NCI-H1436 (cell line): ENCODE measurements at places on chromosomes 6 and 20.

GRCh38 chr20:675453-676314, at the start of gene SCRT2:
SCRT2 (minus strand) TSS chr20:675802; CDS start chr20:675601, 201 bp downstream.
- DNase-seq, result no peak

DNA sequence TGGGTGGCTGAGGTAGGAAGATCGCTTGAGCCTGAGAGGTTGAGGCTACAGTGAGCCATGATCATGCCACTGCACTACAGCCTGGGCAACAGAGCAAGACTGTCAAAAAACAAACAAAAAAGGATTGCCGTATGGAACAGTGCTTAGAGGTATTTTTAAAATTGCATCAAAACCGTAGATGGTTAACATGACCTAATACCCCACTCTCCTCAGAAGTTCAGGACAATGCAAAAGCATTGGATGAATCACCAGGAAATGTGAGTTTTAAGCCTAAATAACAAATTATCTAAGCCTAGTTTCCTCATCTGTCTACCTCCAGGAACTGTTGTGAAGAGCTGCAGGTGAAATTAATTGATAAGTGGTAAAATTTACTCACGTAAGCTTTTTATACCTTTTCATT, 123.8 kb upstream of the ID4 start:
- no peak for DNase-seq

GRCh38 chr6:144179828-144180227, 29.5 kb downstream of the STX11 start:
- no peak for DNase-seq

- DNase-seq, result no peak
Observed at GRCh38 chr20:57211908-57212533, 54.4 kb downstream of the BMP7 start.

DNA sequence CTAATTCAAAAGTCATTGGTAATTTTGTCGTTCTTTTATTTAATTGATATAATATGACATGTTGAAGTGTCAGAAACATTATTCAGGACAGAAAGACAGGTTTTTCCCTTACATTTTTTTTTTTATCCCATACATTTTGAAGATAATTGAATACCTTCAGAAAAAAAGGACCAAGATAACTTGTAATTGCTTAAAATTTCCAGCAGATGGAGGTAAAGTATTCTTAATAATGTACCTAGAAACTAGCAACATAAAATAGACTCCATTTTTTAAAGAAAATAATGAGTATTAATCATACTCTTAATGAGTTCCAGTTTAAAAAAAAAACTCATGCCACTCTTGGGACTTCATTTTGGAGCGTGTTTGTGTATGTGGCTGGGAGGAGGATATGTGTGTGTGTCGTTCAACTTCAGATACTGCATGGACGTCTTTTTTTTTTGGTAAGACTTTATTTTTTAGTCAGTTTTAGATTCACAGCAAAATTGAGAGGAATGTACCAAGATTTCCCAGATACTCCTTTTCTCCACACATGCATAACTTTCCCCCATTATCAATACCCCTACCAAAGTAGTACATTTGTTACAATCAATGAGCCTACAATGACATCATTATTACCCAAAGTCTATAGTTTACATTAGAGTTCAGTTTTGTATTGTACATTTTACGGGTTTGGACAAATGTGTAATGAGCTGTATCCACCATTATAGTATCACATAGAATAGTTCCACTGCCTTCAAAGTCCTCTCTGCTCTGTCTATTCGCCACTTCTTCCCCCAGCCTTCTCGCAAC, 79.4 kb downstream of the ROS1 start:
- DNase-seq, result no peak

DNA sequence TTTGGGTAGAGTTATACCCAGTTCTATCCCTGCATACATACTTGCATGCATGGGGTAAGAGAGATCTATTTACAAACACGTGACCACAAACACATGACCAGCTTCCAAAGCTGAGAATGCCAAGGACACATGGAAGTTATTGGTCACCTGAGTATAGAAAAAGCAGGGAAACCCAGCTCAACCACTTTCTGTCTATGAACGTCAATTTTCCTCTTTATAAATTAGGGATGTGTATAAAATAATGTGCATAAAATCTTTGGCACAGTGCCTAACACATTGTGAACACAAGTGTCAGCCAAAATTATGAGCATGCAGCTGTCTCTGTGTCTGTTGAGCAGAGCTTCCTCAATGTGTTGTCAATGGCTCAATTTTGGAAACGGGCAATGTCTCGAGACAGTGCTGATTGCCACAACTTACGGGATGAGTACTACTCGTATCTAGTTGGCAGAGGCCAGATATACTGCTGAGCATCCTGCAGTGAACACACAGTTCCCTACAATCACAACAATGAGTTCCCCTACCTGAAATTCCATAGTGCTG, 44.9 kb downstream of the TPD52L1 start:
- DNase-seq, result no peak

DNA sequence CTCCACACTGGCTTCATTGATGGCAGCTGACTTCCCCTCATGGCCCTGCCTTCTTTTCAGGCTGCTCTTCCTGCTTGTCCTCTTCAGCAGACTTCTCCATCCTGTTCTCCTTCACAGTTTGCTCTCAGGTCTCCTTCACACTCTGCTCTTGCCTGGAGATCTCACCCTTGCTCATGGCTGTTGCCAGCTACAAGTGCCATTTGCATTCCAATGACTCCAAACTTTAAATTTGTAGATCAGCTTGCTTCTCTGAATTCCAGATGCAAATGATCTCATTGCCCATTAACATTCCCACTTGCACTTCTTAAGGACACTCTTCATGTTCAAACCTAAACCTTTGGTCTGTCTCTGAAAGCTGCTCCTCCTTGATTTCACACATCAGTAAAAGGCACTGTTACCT, 343.0 kb downstream of the QKI start:
- no peak for DNase-seq

DNA sequence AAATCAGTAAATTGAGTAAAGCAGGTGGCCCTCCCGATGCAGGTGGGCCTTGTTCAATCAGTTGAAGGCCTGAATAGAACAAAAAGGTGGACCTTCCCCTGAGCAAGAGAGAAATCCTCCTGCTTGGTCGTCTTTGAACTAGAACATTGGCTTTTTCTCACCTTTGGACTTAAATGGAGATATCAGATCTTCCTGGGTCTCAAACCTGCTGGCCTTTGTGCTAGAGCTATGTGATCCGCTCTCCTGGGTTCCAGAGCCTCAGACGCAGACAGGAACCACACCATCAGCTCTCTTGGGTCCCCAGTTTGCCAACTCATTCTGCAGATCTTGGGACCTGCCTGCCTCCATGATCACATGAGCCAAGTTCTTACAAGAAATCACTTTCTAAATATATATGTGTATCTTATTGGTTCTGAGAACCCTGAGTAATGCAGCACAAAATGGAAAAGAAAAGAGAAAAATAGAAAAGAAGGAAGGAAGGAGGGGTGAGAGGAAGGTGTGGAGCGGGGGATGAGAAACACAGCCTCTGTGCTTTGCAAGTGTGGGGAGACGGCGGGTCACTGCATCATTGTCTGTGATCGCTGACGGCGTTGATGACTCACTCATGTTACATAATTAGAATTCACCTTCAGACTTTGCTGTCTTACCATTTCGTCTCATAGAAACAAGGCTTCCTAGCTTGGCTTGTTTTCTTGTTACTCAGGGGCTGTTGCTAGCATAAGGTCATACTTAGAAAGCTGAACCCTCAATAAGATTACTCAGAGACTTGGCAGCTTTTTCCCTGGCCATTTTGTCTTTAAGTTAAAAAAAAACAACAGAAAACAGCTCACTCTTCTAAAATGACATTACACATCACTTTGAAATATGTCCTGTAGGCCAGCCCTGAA, 85.7 kb upstream of the NEDD9 start:
- no peak for DNase-seq

- no peak for DNase-seq
Observed at GRCh38 chr6:137937834-137938233, 70.8 kb downstream of the TNFAIP3 start.

DNA sequence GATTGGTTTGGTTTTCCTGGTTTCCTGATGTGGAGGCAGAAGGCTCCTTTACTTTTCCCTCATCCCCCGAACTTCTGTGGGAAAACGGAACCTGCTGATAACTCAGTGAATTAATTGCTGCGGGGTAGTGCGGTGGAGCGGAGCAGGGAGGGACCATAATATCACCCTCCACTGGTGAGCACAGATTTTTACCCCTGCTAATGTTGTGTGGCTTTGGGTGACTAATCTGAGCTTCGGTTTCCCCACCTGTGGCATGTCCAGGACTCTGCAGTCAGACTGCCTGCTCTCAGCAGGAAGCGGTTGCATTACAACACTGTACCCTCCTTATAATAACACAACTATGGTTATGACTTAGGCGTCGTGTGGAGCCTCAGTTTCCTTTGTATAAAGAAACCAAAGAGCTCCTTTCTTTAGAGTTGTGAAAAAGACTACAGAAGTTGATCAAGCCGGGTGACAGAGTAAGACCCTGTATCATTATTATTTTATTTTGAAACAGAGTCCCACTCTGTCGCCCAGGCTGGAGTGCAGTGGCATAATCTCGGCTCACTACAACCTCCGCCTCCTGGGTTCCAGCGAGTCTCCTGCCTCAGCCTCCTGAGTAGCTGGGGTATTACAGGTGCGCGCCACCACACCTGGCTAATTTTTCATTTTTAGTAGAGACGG, 2.2 kb upstream of the ID1 start:
- no peak for DNase-seq

DNA sequence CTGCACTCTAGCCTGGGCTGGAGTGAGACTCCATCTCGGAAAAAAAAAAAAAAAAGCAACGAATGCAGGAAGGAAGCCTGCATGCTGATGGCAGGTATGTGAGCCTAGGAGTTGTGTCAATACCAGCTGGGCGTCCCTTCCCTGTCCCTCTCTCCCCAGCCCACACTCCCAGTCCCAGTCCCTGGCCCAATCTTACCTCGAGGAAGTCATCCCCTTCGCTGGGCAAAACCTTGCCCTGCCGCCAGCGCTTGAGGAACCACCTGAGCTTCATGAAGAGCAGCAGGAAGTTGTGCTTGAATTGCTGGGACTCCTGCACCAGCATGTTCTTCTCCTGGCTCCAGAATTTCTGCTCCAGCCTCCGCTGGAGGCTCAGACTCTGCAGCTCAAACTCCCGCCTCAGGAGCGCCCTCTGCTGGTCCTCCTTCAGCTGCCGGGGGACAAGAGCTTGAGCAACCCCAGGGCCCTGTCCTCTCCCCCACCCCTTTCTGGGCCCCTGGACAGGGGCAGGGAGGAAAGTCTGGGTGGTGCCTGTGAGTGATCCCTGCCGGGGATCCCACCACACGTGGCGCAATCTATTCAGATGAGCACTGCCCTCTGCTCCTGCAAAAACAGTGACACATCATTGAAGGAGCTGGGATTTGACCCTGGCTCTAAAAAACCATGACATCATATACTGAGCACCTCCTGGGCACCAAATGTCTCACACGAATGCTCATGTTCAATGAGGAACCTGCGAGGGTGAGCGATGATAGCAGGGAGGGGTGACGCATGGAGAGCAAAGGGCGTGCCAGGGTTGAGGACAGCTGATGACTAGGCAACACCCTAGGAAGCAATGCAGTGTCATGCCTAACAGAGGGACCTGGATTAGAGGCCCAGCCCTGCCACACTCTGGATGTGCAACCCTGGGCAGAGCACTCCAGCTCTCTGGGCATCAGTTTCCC, 35.0 kb upstream of the DSN1 start:
- peak; percentile 31 for DNase-seq

GRCh38 chr20:31759836-31760518, 20.9 kb downstream of the TPX2 start:
- no peak for DNase-seq

- DNase-seq, result no peak
Observed at GRCh38 chr6:74071214-74071613, 375.2 kb downstream of the CD109 start.

DNA sequence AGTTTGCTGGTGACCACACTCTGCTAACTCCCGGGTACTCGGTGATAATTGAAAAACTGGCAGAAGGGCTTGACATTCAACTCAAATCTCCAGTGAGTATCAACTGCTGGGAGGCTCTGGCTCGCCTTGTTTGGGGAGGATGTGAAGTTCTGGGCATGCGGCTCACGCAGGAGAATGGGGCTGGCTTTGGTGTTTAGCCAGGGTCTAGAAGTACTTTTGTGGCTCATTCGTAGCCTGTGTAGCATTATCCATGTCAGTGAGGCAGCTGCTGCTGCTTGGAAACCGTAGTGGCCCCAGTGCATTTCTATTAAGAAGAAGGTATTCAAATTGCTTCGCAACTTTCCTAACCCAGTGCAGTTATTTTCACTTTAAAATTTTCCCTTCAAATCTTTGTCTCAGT, 52.2 kb downstream of the KDM1B start:
- DNase-seq, result peak; percentile 15

DNA sequence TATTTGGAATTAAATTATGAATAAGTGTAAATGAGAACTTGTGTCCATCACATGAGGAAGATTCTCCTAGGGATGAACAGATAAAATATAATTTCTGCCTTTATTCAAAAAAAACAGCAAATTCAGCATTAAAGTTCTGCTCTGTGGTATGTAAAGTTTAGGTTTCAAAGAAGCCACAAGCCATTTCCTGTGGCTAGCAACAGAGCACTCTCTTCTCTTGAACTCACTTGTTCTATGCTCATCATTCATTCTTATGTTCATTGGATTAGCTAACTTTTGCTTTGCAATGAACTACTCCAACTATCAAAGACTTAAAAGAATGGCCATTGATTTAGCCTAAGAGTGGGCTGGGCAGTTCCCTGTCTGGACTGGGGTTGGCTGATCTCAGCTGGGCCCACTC, 20.8 kb upstream of the SNRPB2 start:
- no peak for DNase-seq

GRCh38 chr6:139256087-139256486, 35.7 kb downstream of the TXLNB start:
- DNase-seq, result no peak

DNA sequence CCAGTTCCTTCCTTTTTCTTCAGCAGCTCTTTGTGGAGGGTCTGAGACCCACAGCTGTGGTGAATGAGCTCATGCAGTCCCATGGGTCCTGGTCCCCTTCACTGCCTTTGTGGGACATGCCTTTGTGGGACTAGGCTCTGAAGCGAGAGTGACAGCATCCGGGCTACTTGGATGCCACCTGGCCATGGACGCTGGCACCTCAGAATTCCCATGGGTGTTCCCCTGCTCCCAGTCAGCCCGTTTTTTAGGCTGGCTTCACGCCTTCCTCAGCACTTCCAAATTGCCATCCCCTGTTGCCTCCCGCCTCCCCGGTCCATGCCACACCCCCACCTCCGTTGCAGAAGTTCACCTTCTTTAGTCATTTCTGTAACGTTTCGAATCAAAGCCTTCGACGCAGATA, 45.1 kb downstream of the RAMACL start:
- DNase-seq, result no peak
